NCI-H1436 treated with DMSO at 0.1 percent for 48 hours (cell line): ENCODE measurements at places on chromosomes 16 and 17.

DNA sequence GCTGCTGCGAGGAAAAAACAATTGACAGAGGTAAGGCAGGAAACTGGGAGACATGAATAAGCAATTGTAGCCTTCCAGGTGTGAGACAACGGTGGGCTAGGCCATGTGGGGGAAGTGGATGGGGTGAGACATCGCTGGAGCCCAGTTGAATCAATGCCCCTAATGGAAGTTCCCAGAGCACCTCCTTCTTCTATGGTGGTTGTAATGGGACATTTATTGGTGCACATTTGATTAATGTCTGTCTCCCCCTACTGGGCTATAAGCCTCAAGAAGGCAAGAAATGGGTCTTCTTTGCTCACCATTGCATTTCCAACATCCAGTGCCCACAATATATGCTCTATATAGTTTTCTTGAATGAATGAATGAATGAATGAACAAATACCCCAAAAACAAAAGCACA lies 22.7 kb upstream of the CD300E start:
- DNase-seq: no peak

DNA sequence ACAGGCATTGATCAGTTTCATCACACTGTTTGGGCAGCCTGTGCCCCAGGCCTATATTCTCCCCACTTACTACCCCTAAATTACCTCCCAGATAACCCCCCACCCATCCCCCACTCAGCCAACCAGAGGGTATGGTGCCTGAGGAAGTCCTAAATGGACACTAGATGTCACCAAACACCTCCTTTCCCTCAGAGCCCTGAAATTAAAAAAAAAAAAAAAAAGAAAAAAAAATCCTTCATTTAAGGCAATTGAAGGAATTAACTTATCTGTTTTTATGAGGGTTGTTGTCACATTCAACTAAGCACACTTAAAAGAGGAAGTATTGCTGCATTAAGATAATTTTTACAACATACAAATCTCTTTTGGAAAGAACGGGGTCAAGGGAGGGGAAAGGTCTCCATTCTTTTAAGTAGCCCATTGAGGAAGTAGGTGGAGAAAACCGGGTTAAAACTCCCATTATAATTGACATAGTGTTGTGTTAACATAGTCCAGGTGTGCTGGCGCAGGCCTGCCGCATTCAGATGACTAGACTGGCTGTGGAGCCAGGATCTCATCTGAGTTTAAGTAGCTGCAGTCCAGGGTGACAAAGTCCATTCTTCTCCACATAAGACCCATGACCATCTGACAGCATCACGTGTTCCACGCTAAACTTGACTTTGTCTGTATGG lies 46.3 kb downstream of the SNX11 start:
- no peak for DNase-seq

DNA sequence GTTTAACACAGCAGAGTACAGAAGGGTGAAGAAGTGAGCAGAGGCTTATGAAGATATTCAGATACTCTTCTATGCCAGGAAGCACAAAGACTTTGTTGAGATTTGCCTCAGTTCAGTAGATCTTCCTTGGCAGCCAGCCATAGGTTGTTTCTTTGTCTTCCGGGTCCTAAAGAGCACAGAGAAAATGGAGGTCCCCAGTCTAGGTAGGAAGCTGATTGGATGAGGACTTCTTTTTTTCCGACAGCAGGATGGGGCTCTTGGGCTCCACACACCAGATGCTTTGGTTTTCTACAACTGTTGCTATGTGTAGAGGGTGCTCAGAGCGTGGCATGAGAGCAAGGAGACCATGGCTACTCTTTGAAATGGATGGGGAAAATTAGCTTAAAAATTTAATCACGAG lies 8.3 kb upstream of the CDC6 start:
- no peak for DNase-seq

DNA sequence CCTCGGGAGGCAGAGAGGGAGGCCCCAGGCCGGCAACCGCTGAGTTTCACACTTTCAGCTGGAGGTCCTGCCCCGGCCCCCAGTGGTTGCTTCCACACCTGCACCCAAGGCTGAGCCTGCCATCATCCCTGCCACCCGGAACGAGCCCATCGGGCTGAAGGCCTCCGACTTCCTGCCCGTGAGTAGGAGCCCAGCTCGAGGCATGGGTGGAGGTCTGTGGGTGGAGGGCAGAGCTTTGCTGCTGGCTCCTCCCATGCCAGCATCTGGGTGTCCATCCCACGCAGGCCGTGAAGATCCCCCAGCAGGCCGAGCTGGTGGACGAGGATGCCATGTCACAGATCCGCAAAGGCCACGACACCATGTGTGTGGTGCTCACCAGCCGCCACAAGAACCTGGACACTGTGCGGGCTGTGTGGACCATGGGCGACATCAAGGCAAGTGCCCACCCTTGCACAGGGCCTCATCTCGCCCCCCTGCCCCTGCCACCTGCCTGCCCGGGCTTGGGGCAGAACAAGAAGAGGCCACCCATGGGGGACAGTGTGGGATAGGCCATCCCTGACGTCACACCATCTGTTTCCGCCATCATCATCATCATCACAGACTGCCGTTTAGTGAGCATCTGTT lies 19.6 kb downstream of the KATNB1 start:
- no peak for DNase-seq

- DNase-seq: no peak
Measured at GRCh38 chr17:8941520-8941919, 24.0 kb downstream of the PIK3R5 start.

- no peak for DNase-seq
Measured at GRCh38 chr17:10042589-10043244, 137.6 kb upstream of the RCVRN start.

- DNase-seq: peak; percentile 63
Measured at GRCh38 chr16:71426069-71426879, 15.6 kb downstream of the TLE7 start.

GRCh38 chr17:76278268-76278908 lies 13.2 kb downstream of the UBALD2 start:
- DNase-seq: no peak

DNA sequence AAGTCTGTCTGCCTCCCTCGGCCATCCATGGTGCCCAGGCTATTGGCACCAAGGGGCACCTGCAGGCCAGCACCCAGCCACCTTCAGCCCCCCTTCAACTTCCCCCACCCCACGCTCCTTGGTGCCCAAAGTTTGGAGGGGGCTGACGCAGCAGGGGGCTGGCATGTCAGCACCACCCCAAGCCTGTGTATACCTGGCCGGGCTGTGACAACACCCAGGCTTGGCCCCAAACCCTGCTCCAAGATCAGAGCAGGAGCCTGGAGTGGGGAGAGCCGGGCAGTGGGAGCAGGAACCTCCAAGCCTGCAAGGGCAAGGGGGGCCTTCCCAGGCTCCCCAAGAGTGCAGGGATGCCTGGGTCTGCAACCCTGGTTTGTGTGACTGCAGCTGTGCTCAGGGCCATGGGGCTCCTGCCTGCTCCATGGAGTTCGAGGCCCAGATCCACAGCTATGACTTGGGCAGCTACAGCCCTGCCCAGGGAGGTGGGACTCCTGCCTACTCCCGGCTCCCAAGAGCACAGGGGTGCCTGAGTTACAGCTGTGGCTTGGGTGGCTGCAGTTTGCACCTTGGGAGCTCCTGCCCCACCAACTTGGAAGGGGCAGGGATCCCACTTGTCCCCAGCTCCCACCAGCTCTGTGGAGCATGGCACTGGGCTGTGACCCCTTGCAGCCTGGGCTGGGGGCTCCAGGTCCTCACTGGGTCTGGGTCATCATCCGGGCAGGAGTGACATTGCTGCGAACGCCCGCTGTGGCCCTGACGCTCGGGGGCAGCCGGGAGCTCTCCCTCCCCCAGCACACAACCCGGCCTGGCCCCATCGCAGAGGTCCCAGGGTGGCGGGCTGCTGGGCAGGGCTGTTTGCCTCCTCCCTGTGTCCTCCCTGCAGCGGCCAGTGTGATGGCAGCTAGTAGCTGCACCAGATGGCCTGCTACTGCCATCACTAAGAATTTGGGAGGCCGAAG lies 175.5 kb upstream of the SDK2 start:
- no peak for DNase-seq

DNA sequence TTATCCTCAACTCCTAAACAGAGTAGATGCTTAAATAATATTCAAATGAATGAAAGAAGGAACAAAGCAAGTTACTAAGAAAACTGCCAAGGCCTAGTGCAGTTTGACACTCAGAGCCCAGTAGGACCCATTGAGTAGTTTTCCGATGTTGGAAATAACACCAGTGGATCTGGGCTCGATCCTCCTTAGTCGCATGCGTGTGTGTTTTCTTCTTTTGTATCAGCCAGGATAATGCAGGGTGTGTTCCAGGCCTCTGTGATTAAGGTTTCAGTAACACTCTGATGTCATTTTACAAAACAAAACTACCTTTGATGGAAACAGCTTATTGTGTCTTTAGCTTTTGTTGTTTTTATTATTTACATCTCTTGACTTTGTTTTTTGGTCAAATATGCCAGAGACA lies 24.5 kb downstream of the KSR1 start:
- no peak for DNase-seq
